T-helper 22 cell (primary cell): ENCODE measurements at places on chromosomes 4 and X.

- no peak for DNase-seq
Observed at GRCh38 chrX:124127496-124127895, 166.0 kb downstream of the STAG2 start.

DNA sequence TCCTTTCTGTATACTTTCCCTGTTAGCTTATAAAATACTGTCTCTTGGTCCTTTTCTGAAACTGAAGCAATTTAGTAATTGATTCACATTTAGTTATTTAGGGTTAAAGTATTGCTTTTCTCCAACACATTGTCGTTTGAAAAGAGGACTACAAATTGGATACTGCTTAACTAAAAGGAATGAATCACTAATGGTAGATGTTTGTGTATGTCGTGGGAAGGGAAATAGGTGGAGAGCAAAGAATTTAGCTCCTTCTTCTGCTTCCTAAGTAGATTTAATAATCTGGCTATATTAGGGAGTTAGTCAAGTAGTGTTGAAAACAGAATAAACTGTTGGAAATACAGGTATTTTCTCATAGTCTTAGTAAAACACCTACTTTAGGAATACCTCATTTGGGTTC lies 27.9 kb downstream of the SLAIN2 start:
- DNase-seq = no peak

DNA sequence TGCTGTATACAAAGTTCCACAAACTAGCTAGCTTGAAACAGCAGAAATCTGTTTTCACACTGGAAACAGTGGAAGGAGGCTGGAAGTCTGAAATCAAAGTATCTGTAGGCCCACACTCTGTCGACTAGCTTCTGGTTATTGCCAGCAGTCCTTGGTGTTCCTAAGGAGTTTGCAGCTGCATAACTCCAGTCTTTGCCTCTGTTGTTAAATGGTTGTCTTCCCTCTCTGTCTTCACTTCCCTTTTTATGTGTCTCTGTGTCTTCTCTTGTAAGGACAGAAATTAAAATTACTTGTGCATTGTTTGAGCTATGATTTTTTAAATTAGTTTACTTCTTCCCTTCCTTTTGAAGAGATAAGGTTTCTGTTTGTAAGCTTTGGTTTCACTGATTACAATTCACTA lies 8.2 kb downstream of the MTHFD2L start:
- DNase-seq = no peak

DNA sequence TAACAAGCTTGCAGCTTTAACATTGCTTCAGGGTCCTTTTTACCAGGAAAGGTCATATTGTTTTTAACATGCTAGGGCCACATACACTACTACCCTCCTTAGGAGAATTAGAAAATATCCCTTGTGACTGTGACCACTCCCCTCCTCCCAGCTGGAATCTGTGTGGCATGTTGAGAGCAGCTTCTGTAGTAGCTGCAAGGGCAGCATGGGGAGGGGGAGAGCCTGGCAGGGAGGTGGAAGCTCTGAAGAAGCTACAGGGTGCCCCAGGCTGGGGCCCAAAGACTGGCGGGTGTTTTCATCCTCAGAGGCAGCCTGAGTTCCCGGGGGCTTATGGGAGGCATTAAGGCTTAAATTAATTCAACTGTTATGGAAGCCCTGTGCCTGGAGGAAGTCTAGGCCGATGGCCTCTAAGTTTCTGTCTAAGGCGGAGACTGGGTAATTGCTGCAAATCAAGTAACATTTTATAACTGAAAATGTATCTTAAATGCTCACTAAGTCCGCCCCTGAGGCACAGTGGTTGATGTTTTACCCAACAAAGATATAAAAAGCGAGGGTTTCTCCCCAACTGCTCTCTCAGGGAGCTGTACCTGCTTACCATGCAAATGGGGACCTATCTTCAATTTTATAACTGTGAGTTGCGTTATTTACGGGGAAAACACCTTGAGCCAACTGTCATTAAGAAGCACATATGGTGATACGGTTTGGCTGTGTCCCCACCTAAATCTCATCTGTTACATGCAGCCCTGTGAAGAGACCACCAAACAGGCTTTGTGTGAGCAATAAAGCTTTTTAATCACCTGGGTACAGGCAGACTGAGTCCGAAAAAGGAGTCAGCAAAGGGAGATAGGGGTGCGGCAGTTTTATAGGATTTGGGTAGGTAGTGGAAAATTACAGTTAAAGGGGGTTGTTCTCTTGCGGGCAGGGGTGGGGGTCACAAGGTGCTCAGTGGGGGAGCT lies 37.4 kb upstream of the STS start:
- no peak for DNase-seq

GRCh38 chr4:51851090-51851936 lies 8.4 kb downstream of the DCUN1D4 start:
- no peak for DNase-seq

DNA sequence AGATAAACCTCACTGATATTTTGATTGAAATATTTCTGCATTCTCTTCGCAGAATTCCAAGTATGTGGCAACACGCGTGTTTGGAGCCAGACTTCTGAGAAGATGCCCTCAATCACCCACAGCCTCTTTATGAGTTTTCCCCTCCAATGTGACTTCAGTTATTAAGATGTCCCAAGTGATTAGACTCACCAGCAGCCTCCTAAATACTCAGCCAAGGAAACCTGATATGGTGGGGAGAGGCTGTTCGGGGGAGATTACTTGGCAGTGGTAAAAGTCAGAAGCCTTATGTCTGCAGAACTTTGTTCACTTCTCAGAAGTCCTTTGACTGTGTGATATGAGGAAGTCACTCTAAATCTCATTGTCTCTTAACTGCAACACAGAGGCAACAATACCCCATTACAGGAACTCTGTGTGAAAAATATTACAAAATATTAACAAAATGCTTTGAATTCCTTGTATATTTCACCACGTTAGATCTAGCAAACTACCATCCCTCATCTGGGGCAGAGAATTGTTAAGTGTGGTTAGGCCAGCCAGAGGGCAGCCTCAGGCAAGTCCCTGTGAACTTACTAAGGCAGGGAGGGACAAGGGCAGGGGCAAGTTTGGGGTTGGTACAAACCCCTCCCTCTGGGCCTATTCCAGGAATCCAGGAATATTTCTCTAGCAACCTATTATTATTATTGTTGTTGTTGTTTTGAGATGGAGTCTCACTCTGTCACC lies 151.4 kb upstream of the USP9X start:
- no peak for DNase-seq

- no peak for DNase-seq
Observed at GRCh38 chrX:128800138-128800537, 723.2 kb downstream of the SMARCA1 start.

- no peak for DNase-seq
Observed at GRCh38 chr4:156241896-156242295, 288.2 kb upstream of the CTSO start.

DNA sequence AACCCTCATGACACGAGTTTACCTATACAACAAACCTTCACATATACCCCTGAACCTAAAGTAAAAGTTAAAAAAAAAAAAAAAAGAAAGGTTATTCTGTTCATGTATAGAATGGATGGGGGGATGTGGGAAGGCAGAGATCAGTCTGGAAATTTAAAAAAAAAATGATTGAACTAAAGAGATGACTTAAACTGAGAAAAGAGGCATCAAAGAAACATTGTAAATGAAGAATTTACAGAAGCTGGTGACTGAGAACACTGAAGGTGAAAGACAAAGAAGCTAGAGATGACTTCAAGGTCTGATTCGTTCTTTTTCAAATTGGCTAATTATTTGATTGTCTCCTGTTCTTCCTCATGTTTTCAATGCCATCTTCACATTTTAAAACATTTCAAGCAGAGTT lies 12.8 kb upstream of the ABCG2 start:
- DNase-seq = no peak

GRCh38 chr4:100098681-100099080 lies 91.6 kb downstream of the DDIT4L start:
- DNase-seq = no peak

GRCh38 chr4:175435381-175435783 lies 376.7 kb downstream of the GPM6A start:
- DNase-seq = no peak

GRCh38 chr4:123777373-123777772 lies 380.8 kb downstream of the SPRY1 start:
- no peak for DNase-seq

- DNase-seq = no peak
Observed at GRCh38 chr4:7679406-7680040, 244.8 kb upstream of the PSAPL1 start.

DNA sequence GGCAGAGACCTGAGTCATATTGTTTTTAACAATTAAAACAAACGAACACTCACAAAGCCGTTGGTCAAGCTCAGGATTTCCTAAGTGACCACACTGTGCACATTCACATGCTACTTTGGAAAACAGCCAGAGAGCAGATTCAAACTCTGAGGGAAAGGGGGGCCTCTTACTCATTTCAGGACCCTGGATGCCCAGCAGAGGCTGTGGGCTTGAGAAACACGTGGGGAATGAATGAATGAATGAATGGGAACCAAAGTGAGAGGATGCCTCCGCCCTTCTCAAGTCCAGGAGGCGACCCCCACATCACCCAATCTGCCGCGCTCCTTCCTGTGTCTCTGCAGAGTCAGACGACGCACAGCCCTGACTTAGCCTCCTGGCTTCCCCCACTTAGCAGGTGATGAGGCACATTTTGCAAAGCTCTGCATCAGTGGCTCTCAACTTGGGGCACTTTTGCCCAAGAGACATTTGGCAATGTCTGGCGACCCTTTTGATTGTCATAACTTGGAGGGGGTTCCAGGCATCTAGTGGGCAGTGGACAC lies 76.0 kb downstream of the ABLIM2 start:
- no peak for DNase-seq

DNA sequence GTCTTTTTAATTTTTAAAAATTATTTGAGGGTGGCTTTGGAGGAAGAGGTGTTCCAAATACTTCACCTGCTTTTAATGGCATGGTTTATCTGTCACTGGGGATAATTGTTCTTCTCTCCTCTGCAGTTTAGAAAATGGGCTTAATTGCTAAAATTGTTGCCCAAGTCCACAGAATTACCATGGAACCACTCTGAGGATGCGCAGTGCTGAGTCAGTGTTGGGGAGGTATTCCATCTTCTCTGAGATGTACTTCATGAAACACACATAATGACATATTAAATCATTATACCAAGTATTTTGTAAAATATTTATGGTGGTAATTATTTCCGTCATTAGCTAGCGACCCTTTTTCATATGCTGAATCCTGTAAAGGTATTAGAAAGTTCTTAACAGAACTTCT lies 8.0 kb downstream of the ASB5 start:
- no peak for DNase-seq
